ENCODE measurements at places on chromosomes 6 and 20.

DNA sequence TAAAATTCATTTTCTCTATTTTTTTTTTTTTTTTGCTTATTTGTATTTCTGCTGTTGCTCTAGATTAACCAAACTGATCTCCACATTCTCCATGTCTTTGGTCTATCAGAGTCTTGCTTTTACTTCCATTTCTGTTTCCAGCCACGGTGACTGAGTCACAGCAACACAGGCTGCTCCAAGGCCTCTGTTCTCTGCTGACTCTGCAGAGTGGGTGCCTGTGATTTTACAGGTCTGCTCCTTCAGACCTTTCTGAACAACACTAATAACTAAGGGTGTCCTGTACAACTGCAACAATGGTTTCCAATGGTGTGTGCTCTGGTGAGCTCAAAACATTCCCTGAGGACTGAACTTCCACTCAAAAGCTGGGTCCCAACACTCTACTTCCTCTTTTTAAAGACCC is 102.3 kb upstream of the BMP2 start:
- DNase-seq = no peak

DNA sequence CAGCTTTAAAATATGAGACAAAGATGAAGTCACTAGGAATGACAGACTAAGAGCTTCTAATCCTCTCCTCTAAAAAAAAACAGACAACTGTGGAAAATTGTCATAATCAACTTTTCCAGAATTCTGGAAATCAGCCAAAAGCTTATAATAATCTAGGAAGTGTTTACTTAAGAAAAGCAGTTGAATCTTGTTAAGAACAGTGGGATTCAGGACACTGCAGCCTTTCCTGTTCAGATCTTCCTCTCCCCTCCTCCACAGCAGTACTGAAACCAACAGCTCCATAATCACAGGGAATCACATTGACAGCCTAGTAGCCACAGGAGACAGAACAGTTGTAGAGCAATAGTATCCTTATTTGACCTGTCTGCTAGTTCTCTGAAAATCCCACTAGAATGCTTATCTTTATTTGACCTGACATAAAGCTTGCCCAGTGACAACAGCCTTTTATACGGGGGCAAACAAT is 41.6 kb downstream of the IBTK start:
- no peak for DNase-seq

DNA sequence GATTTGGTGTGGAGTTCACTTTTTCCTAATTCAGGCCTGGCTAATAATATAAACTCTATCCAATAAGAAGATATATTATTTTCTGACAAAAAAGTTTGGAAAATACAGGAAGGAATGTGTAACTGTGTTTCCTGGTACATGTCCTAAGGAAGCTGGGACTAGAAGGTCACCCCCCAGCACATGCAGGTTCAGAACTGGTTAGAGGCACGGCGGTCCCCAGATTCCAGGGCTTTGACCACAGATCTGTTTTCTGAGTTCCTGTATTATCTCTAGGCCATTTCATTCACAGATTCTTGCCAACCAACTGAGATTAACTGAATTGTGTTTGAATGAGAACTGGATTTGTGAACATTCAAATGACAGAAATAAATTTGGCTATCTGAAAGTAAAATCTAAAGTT is 94.5 kb downstream of the TULP4 start:
- DNase-seq = no peak

- peak; percentile 60 for DNase-seq
Observed at GRCh38 chr6:90175627-90176538, 120.8 kb downstream of the BACH2 start.

DNA sequence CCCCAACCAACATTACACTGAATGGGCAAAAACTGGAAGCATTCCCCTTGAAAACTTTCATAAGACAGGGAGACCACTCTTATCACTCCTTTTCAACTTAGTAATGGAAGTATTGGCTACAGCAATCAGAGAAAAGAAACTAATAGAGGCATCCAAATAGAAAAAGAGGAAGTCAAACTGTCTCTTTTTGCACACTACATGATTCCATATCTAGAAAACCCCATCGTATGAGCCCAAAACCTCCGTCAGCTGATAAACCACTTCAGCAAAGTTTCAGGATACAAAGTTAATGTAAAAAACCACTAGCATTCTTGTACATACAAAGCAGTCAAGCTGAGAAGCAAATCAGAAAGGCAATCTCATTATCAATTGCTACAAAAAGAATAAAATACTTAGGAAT is 580.4 kb upstream of the PTCHD4 start:
- no peak for DNase-seq

DNA sequence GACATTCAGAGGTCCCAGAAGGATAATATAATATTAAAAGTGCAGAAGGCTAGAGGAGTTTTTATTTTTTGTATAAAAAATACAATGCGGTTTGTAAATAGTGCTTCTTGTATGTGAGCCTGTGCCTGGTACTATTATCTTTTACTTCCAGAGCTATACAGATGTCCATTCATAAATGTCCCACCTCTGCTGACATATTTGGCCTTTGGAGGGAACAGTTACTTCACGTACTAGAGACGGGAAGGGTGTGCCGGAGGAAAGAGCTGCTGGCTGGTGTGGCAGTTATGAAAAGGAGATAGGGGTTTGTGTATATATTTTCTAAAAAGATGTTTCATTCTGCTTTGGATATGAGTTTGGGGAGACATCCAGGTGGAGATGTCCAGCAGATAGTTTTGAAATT is 8.8 kb downstream of the CD109 start:
- no peak for DNase-seq

- no peak for DNase-seq
Observed at GRCh38 chr6:168384045-168385036, 56.6 kb upstream of the SMOC2 start.

GRCh38 chr6:55069132-55069781 is 105.1 kb upstream of the HCRTR2 start:
- no peak for DNase-seq

DNA sequence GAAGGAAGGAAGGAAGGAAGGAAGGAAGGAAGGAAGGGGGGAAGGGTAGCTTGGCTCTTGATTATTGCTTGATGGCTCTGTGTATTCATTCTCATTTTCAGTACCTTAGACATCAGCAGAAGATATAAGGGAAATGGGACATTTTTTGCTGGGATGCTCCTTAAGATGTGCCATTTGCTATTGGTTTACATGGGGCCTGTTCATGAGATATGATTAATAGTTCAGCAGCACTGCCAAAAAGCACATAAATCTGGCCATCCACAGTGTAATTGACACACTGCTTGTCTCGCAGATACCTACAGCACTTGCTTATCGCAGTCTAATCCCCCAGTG is 137.5 kb upstream of the JARID2 start:
- no peak for DNase-seq

GRCh38 chr6:27814665-27815424 is 97.4 kb downstream of the OR2B2 start:
- DNase-seq = no peak

GRCh38 chr6:70651326-70651905 is 16.3 kb upstream of the SMAP1 start:
- DNase-seq = no peak

GRCh38 chr6:33082702-33083101 is 6.9 kb downstream of the HLA-DPB1 start:
- DNase-seq = no peak

DNA sequence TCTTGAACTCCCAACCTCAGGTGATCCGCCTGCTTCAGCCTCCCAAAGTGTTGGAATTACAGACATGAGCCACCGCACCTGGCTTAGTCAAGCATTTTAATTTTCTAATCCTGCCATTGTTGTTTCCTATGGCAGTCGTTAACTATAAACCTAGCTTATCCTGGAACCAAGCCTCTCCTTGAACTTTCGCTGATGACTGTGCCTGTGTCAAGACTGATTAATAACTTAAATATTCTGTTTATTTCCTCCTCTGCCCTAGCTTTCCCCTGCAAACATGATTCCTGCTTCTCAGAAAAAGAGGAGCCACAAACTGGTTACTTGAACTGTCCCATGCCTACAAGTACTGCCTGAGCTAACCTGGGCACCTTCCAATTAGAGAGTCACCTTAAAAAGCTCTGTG is 1.5 kb downstream of the VNN1 start:
- no peak for DNase-seq

DNA sequence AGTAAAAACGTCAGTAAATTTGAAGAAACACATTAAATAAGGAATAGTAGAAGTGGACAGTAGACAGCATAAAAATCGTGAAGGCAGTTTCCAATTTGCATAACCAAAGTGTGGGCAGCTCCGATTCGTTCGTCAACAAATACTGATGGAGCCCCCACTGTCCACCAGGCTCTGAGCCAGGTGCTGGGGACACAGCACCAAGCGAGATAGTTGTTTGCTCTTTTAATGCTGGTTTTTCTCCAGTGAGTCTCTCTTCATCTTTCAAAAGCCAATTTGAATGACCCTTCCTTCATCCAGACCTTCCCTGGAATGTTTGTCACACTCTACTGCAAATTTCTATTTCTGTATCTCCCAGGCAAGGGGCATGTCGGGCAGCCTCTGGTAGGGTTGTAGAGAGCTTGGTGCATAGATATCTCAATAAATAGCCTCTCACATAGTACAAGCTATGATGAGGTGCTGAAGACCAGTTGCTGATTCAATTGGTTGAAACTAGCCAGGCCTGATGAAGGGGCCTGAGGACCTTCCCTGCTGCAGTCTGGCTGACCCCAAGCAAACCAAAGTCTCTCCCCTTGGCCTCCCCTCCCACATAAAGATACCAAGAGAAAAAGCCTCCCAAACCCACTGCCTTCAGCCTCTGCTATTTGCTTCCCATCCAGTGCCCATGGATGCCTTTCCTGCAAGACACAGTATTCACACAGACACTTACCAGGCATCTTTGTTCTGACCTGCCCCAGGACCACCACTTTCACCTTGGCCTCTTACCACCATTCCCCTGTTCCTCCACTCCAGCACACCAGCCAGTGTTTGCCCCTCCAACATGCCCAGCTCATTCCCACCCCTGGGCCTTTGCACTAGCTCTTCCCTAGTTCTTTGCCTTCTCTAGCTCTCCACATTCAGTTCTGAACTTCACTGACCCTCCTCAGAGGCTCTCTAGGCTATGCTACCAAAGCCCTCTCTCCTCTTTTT is 125.2 kb downstream of the CEBPB start:
- no peak for DNase-seq

All from activated B cell treated with CpG ODN at 0.5 μM for 24 hours (primary cell).